ENCODE measurements at places on chromosomes 3 and 15.

DNA sequence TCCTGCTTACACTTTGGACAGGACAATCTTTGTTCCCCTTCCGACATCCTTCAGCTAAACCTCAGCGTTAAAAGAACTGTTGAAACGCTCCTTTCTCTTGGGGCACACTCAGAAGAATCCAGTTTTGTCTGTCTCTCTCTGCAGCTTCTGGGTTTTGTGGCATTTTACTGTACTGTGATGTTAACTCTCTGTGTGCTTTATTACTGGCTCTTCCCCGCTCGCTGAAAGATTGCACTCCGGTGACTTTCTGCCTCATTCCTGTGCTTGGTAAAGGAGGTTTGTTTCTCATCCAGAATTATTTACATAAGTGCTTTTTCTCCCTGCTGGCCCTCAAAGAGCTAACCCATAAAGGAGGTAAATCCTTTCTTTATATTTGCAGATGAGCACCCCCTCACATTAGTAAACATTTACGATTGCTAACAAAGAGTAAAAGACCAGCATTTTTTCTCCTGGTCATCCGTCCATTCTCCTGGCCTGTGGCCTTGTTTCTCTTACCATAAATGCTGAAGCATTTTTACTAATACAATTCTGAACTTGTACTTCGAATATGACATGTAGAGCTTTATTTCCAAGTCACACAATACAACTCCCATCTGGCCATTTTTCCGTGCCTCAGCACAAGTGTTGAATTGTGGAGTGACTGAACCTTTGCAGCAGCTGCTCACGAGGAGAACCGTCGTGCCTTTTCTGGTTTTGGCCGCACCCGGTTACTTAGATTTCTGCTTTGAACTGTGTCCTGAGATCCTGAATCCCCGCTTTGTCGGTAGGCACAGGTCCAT is 69.3 kb upstream of the RPL35A start:
- no peak for DNase-seq

- no peak for DNase-seq
Measured at GRCh38 chr3:42975456-42975855, 3.7 kb upstream of the GASK1A start.

GRCh38 chr15:39817892-39818291 is 35.3 kb upstream of the FSIP1 start:
- no peak for DNase-seq

GRCh38 chr3:126339466-126339865 is 17.7 kb downstream of the KLF15 start:
- no peak for DNase-seq

DNA sequence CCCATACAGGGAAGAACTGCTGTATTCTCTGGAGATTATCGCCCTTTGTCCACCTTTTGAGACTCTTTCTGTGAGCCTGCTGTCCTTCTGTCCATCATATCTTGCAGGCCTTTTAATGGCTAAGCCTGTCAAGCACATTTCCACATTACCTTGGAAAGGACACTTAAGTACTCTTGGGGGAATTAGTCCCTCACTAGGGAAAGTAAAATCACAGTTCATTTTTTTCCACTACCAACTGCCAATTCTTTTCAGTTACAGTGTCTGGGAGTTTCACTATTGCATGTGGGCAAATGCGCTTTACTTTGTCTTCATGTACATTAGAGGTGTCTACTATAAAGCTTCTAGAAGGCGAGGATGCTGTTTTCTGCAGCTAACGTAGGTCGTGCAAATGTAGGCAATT is 242.1 kb downstream of the NSUN3 start:
- DNase-seq: no peak

- no peak for DNase-seq
Measured at GRCh38 chr15:27418726-27419125, 447.7 kb downstream of the GABRG3 start.

DNA sequence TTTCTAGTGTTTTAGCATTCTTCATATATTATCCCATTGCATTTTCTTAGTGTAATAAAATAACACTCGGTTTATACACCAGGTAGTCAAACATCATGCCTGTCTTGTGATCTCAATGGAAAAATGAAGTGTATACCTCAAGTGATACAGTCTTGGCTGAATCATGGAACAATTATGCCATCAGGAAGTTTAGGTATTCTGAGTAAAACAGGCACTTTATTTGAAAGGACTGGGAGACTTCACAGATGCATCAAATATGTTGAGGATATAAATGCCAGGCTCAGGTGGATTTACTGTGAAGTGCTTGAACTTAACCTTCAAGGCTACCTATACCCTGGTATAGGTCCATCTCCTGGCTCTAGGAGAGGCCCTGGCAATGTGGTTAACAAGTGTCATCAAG is 8.5 kb downstream of the TGFBR2 start:
- DNase-seq: no peak

DNA sequence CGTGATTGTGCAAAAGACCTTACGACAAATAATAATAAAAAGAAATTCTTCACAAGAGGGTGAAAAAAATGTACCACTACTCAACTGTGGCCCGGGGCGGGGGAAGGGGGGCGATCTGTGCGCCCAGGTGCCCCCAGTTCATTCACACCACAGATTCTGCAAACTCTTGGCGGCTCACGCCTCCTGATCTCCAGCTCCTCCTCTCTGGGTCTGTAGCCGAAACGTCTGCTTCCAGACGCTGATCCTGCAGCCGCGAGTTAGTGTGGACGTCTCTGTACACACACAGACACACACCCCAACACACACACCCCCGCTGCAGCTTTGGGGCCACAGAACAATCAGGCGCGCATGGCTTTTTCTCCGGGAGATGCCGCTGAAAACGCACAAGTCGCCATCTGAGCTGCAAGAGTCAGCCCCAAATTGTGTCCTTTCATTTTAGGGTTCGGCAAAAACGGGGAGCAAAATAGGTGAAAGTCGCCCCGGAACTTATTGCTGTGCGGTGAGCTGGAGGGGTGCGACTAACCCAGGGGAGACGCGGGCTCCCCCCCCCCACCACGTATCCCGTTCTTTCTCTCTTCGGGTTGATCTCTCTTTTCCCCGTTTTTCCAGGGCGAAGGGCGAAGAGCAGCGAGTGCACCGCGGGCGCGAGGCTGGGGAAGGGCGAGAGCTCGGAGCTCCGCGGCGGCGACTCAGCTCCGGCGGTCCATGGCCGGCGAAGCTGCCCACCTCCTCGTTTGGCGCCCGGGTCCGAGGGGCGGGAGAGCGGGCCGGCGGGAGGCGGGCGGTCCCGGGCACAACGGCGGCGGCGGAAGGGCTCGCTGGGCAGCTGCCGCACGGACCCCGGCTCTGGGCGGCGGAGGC is 505 bp upstream of the WNT5A start:
- DNase-seq: no peak

GRCh38 chr3:33808559-33808958 is 10.1 kb downstream of the PDCD6IP start:
- no peak for DNase-seq

GRCh38 chr3:40745381-40746106 is 220.8 kb downstream of the ZNF621 start:
- DNase-seq: no peak

- DNase-seq: peak; percentile 22
Measured at GRCh38 chr3:12471241-12471640, 13.0 kb upstream of the TSEN2 start.
